ENCODE measurements at places on chromosomes 4 and X.

DNA sequence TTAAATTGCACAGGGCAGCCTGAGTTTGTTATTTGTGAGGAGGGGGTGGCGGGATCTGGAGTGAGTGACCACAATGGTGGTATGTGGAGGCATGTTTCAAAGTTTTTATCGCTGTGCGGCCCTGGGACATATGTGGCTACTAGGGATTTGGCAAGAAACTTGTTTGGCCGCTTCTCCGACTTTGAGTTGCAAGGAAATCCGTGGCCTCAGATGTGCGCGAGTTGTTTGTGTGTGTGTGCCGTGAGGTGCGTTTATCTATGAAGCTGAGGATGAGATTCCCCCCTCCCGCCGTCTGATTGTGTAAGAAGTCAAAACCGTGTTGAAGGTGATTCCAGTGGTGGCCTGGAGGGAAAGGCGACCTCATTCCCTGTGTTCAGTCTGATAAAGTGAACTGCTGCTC is 1.4 kb downstream of the JADE3 start:
- DNase-seq = no peak

DNA sequence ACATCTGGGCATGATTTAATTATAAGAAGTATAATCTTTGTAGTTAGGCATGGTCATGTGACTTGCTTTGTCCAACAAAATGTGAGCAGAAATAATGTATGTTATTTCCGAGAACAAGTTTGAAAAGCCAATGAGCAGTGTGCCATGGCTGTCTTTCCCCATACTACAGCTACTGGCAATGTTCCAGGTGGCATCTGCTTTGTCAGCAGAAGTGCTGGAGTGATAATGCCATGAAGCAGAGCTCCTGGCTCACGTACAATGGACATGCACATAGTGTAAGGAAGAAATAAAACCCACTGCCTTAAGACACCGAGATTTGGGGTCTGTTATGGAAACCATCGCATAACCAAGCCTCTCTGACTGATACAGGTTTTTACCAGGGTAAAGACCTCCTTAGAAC is 212.6 kb upstream of the RASGEF1B start:
- DNase-seq = no peak

GRCh38 chrX:44570522-44570921 is 27.9 kb upstream of the FUNDC1 start:
- DNase-seq = no peak

GRCh38 chr4:105234582-105234981 is 87.9 kb downstream of the TET2 start:
- no peak for DNase-seq

DNA sequence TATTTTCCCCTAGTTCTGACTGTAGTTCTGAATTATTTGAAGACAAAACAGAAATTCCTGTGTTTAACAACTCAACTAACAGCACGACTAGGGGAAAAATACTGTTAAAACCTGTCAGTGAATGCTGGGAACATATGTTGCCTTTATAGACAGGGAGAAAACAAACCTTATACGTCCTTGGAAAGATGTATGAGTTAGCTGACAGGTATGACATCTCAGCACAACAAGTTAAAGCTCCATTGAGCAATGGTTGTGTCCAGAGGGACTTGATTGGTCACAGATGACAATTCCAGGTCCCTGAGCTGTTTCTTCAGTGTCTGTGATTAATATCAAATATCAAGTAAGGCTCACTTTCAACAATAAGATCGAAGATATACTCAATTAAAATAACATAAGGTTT is 58.2 kb upstream of the DDIT4L start:
- no peak for DNase-seq

DNA sequence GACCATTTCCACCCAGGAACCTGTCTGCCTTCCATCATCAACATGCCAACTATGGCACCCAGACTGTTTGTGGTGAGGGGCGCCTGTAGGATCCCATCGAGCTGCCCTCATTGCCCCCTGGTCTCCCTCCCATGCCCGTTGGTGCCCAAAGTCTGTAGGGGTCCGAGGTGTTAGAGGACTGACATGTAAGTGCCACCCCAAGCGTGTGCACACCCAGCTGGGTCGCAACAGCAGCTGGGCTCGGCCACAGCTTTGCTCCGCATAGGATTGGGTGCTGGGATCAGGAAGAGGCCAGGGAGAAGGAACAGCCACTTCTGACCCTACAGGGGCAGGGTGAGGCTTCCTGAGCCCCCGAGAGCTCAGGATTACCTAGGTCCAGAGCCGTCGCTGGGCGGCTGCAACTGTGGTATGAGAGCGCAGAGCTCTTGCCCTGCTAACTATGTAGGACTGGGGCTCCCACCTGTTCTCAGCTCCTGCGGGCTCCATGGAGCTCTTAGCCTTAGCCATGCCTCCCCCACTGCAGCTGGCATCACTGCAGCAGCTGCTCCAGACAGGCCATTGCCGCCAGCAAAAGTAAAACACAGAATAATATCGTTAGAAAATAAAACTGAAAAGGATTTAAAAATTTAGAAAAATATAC is 1160.3 kb downstream of the FSTL5 start:
- DNase-seq = no peak

GRCh38 chrX:25523574-25524540 is 508.1 kb upstream of the ARX start:
- DNase-seq = peak; percentile 14

- DNase-seq = no peak
These were observed 47.7 kb downstream of the MANBA start for GRCh38 chr4:102713096-102713495.

DNA sequence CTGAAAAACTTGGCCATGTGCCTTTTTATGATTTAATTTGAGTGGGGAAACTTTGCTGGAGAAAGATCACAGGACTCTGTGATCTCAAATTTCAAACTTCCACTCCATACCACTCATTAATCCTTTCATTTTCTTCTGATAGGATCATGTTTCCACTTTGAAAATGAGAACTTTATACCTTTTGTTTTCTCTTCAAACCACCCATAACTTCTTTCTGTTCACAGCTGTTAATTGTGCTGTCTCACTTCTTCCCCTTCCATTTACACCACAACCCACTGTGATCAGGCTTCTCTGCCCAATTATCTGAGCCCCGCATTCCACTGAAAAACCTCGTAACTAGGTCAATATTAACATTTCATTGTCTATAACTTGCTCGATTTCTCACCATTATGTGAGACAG is 47.0 kb upstream of the ARSJ start:
- no peak for DNase-seq

DNA sequence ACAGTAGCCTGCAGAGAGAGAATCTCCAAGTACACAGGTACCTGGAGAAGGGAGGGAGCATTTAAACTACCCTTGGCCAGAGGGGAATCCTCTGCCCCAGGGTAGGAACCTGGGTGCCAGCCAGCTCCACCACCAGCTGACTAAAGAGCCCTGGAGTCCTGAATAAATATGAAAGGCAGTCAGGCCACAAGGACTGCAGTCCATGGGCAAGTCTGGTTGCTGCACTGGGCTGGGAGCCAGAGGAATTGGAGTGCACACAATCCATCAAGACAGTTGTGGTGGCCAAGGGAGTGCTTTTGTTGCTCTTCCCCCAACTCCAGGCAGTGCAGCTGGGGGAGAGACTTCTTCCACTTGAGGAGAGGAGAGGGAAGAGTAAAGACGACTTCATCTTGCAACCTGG is 172.5 kb downstream of the HNRNPD start:
- no peak for DNase-seq

GRCh38 chrX:136227948-136228838 is 23.0 kb downstream of the MAP7D3 start:
- no peak for DNase-seq

GRCh38 chr4:87974856-87975462 is 555 bp upstream of the SPP1 start:
- no peak for DNase-seq

DNA sequence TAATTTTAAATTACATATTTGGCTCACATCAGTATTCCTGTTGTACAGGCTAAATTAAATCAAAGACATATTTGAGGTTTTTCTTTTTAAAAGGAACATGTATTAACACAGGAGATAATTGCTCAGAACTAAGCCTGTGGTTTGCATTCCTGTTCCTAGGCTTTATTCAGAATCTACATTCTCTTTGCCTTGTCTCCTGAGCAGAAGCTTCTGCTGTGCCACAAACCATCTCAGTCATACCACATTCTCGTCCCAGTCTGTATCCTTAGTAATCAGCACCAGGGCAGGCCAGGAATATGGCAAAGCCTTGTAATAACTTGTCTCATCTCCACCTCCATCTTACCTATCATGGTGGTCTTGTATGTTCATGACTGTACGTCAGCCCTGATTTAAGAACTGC is 162.8 kb downstream of the ARHGAP24 start:
- DNase-seq = no peak

- peak; percentile 62 for DNase-seq
These were observed 26.0 kb downstream of the ARL13A start for GRCh38 chrX:100995469-100995868.

GRCh38 chr4:108477527-108478108 is 142.8 kb upstream of the RPL34 start:
- DNase-seq = no peak

- no peak for DNase-seq
These were observed 2.0 kb downstream of the STBD1 start for GRCh38 chr4:76308548-76308947.

DNA sequence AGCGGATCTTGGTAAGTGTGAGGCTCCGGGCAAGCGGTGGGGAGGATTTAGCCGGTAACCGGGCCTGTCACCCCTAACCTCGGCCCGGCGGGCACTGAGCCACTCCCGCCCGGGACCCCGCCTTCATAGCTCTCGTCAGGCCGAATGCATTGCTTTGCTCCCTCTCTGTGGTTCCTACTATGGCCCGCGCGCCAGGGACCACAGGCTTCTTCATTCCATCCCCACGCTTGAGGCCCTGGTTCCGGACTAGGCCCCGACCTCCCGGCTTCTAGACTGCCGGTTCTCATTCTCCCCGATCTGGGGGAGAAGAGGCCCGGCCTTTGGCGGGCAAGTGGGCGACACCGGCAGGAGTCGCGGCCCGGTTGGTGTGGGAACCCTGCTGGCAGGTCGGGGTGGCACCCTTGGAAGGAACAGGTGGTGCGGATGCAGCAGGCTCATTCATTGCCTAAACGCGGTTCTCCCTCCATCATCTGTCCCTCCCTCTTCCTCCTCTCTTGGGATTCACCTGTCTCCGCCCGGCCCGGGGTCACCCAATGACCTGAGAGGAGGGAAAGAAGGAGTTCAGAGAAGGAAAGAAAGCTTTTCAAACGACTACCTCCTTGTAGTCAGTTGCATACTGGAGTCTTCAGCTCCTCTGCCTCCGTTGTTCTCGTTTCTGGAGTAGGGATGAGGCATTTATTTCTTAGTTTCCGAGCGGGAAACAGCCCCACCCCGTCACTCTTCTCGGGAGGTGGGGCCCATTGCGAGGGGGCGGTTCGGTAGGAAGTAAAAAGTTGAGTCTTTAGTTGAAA is at the start of gene NDUFC1:
Gene NDUFC1 (minus strand): TSS at position 657 of the 791 bp plus-strand sequence. CDS start 6,679 bp downstream, outside the sequence.
- DNase-seq = peak; percentile 78

GRCh38 chr4:168337550-168337940 is 19.0 kb upstream of the DDX60 start:
- DNase-seq = no peak

DNA sequence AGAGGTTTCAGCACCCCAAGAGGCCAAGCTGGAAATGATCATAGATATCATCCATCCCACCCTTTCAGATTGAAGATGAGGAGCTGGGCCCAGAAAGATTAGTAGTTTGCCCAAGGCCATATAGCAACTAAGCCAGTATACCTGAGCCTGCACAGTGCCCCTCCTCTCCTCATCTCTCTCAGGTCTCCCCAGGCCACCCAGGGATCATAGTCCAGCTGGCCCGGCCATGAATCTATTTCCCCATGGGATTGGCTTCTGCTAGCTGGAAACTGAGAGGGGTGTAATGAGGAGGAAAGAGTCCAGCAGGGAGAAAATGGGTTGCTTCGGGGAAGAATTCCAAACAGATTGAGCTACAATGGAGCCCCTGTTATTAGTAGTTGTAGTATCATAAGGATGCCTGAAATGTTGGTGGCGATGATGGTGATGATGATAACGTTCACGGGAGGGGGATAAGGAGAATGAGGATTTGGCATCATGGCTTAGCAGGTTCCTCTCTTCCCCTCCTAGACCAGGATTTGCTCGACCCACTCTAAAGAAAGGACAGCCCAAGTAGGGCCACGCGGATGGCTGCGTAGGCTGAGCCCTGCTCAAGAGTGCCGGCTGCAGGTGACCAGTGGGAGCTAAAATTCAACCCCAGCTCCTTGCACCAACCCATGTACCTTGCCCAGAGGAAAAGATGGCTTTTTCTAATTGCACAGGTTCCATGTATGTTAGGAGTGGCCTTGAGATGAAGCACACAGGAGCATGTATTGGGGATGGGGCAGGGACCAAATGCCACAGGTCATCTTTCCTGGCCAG is 117.8 kb upstream of the PJA1 start:
- no peak for DNase-seq

DNA sequence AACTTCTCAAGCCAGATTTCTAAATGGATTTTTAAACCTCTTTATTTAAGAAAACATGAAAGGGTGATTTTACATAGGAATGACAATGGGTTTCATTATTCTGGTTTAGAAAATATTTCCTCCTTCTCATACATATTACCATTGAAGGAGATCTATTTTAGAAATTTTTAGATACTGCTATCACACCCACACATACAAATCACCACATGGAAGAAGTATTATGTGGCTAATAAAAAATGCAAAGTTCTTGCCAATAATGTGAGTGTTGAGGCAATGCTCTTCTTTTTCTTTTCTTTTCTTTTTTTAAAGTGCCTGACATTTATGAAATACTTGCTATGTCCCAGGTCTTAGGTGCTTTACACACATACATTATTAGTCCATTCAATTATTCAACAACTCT is 6.8 kb downstream of the STAP1 start:
- no peak for DNase-seq

GRCh38 chr4:26093551-26093950 is 179.5 kb downstream of the SMIM20 start:
- DNase-seq = no peak

DNA sequence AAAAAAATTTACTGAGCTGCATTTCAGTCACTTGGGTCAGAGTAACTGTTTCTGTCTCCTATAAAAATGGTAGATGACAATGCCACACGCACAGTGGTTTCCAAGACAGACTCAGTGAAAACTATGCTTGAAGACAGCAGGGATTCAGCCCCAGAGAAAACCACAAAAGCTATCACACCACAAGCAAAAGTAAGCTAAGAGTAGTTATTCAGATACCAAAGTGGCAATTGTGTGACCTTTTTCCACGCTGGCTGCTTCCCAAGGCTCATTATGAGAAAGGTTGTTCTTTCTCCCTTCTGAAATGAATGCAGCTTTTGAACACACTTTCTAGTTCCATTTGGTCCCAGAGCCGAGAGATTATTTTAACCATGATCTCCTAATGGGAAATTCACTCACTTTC is 46.4 kb upstream of the GPM6B start:
- DNase-seq = no peak

DNA sequence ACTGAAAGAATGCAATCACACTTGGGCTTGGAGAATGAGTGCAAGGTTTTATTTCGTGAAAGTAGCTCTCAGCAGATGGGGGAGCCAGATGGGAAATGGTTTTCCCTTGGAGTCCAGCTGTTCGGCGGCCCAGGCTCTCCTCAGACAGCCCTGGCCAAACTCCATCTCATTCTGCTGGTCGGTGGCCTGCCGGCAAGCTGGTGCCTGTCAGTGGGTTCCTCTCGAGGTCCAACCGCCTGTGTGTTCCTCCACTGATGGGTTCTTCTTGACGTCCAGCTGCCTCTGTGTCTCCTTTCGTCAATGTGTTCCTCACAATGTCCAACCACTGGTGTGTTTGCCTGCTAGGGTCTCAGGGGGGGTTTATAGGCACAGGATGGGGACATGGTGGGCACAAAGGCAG is 80.3 kb downstream of the POU3F4 start:
- no peak for DNase-seq

GRCh38 chr4:59571805-59572430 is 1628.2 kb upstream of the ADGRL3 start:
- DNase-seq = no peak
